ENCODE measurements at places on chromosomes 11 and 22.

GRCh38 chr22:37484480-37485394 is 1.4 kb downstream of the MFNG start:
- DNase-seq, result peak; percentile 67

DNA sequence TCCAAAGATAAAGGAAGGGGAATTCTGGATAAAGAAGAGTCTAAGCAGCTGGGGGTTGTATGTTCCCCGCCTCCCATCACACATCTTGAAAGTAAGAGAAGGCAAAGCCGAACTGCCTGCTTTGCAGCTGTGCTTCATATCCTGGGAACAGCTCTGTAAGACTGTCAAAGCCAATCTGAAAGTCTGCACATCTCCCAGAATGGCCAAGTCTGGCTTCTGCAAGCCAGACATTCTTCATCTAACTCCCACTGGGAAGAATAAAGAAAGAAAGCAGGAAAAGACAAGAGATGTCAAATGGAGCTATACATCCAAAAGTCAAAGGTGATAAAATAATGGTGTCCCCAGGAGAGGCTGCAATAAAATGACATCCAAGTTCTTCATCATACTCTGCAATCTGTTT is 15.4 kb downstream of the MORC2 start:
- no peak for DNase-seq

- DNase-seq, result no peak
These were observed 312.8 kb downstream of the OPCML start for GRCh38 chr11:133219543-133219942.

- DNase-seq, result no peak
These were observed 82.3 kb upstream of the EED start for GRCh38 chr11:86162239-86162638.

DNA sequence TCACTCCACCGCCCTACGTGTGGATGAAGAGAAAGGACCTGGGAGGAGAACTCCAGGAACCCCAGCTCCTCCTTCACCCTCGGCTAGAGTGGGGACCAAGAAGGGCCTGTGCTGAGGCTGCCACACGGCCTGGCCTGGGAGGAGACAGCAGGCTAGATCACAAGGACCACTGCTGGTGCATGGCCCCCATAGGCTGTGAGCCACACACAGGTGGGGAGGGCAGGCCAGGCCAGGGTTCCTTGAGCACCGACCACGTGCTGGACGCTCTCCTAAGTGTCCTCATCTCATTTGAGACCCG is 1392.4 kb downstream of the TBC1D22A start:
- no peak for DNase-seq

DNA sequence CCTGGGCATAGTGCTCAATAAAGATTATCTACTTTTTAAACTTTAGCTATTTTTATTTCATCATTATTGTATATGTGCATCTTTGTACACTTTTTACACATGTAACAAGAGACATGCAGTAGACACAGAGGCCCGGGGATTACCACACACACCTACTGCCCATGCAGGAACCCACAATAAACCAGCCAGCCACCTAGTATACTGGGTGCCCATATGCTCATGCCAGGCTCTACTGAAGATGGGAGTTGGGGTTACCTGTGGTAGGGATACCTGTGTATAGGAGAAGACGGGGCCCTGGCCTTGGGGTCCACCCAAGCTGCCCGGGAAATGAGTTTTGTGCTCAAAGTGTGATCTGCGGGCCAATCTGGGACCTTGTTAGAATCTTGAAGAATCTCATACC is 31.2 kb upstream of the P2RY2 start:
- no peak for DNase-seq

- no peak for DNase-seq
These were observed 3.3 kb upstream of the CARD10 start for GRCh38 chr22:37522482-37522881.

- no peak for DNase-seq
These were observed 167.0 kb upstream of the RASSF10 start for GRCh38 chr11:12841946-12842630.

GRCh38 chr11:57094181-57094935 is 87.4 kb upstream of the LRRC55 start:
- no peak for DNase-seq

DNA sequence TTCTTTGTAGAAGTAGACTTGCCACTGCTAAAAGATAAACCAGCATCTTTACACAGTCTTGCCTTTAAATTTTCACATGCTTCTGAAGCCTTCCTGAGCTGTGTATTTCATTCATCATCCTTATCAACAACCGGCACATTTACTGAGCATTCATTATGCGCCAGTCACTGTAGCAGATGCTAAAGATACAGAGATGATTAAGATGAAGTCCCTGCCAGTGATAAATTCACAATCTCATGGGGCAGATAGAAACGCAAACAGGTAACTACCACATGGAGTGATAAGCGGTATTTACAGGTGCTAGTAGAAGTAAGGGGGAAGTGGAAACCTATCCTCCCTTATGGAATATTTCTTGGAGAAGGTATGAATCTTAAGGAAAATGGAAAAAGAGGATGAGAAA is 67.2 kb downstream of the PRCP start:
- DNase-seq, result no peak

GRCh38 chr11:36019005-36019596 is 75.2 kb downstream of the LDLRAD3 start:
- no peak for DNase-seq

GRCh38 chr22:32353292-32353691 is 4.4 kb upstream of the RFPL3 start:
- DNase-seq, result no peak

- no peak for DNase-seq
These were observed 18.9 kb upstream of the C11orf96 start for GRCh38 chr11:43923406-43924111.

DNA sequence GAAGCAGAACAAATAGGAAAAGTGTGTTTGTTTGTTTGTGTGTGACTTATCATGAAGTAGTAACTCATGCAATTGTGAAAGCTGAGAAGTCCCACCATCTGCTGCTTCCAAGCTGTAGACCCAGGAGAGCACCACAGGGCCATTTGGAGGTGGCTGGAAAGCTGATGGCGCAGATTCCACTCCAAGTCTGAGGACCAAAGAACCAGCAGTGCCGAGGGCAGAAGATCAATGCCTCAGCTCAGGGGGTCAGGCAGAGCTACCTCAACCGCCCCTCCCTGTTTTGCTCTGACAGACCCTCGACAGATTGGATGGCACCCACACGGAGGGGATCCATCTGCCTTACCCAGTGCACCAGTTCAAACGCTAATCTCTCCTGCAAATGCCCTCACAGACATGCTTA is 896.2 kb downstream of the BRD1 start:
- DNase-seq, result no peak

- DNase-seq, result no peak
These were observed 11.7 kb upstream of the LTO1 start for GRCh38 chr11:69686856-69687255.

- DNase-seq, result no peak
These were observed 327.1 kb downstream of the FAM181B start for GRCh38 chr11:82406611-82407010.

DNA sequence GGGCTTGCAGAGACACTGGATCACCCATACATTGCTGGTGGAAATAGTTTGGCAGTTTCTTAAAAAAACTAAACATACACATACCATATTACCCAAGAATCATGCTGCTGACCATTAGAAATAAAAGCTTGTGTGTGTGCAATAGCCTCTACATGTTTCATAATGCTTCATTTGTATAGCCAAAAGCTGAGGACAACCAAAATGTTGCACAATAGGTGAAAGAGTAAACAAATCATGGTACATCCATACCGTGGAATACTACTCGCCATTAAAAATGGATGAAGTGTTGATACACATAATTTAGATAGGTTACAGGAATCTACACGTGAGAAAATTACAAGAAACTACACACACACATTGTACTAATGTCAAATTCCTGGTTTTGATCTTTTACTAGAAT is 6.5 kb downstream of the KBTBD3 start:
- no peak for DNase-seq

DNA sequence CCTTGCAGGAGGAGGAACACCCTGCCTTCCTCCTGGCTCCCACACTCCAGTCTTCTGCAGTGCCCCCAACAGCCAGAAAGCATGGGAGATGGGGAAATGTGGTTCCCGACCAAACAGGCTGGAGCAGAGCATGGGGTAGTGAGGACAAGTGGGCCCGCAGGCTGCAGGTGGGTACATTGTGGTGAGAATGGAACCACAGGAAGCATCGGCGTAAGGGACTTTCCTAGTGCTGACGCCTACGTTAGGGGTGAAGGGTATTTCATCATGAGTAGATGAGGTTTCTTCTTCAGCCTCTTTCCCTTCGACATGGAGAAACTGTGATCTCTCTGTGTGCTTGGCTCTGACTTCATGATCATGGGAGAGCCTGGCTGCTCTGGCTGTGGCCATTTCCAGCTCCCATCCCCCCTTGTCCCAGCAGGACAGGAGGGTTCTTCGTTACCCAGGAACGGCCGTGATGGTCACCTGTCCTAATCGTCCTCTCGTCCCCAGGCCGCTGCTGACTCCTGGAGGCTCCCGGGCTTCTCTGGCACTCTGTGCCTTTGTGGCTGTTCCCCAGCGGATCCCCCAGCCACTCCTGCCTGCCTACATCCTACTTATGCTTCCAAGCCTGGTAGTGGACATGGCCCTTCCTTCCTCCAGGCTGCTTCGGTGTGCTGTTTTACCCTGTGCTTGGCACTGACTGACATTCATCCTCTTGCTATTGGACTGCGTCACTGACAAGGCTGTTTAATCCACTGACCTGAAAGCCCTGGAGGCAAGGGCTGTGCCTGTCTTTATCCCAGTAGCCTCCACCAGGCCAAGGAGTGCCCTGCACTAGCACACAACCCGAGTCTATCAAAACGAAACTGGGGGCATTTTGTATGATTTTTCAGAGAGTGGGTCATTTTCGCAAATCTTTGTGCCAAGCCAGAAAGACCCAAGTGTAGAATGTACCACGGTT is 65.2 kb upstream of the CECR2 start:
- peak; percentile 7 for DNase-seq

GRCh38 chr11:41983475-41983874 is 524.0 kb upstream of the LRRC4C start:
- no peak for DNase-seq

DNA sequence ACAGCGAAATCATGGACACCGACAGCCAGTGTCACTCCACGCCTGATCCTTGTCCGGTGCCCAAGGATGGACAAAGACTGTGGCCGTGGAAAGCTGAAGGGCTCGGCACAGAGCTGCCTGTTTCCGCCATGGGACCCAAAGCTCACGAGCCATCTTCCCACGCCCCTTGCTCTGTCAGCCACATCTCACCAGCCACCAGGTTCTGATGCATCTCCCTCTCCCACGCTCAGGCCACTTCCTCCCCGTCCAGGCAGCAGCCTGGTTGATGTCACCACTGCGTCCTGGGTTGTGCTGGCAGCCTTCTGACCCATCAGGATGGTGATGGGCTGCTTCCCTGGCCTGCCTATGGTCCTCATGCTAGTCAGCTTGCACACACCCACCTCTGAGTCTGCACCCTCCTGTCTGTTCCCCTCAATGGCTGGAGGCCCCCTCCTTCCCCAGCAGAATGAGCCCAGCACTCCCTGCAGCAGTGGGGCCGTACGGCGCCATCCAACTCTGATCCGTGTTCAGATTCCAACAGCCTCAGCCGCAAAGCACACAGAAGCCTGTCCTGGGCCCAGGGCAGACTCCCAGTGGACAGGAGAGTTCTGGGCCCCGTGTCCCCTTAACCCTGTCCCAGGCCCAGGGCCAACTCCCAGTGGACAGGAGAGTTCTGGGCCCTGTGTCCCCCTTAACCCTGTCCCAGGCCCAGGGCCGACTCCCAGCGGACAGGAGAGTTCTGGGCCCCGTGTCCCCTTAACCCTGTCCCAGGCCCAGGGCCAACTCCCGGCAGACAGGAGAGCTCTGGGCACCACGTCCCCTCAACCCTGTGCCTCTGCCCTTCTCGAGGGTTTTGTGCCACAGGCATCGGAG is 259.5 kb downstream of the BRD1 start:
- DNase-seq, result no peak

DNA sequence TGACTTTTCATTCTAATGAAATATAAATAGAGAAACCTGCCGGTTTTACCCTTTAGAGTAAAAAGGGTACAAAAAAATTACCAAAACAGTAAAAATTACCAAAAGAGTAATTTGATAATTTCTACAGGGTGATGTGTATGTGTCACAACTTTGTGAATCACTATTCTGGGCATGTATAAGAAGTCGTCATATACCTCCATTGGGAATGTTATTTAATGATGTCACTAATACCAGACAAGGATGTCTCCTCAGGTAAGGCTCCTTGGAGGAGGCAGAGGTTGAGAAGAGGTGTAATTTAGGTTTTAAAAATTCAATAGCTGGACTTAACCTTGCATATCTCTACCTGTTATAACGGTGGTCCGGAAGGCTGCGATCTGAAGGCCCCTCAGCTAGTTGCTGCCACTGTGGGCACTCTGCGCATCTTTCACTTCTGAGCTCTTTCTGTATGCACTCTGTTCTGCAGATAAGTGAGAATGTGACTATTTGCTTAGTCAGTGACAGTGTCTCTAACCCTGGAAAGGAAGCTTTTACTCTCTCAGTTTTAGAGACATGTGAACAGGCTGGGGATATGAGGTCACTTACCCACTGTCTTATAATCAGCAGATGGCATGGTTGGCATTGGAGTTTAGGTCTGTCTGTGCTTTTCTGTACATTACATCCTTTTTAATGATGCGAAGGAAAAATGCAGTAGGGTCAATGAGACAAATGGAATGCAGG is 987 bp upstream of the NCR3LG1 start:
- DNase-seq, result no peak

DNA sequence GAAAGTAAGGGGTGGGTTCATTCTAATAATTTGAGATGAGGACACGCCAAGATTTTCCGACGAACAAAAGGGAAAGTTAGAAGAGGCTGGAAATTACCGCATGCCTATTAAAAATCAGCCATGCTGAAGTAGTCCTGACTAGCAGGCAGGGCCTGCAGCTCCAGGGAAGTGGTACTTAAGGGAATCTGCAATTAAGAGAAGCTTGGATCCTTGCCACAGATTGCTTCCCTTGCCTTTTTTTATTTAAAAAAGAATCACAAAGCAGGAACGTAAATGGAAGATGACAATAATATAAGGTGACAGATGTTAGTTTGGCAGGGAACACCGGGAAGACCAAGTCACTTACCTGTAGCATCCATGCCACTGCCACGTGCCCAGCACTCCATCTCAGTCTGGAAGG is 359.3 kb downstream of the CADM1 start:
- DNase-seq, result no peak

GRCh38 chr11:11565636-11566035 is 56.2 kb downstream of the GALNT18 start:
- DNase-seq, result no peak

DNA sequence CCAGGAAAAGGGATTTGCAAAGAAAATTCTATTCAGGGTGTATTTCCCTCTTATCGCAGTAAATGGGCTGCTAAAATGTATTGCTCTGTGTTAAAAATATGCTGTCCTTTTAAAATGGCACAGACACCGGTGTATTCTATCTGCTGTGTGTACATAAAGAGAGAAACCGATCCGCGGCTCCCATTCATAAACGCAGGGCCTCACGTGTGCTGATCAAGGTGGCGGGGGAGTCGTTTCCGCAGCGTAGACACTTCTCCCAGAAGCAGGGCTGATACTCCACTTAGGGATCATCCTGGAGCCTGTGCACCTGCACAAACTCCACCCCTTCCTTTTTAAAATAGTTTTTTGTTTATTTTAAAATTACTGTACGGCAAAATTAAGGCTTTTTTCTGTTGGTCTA is 26.1 kb upstream of the IGSF9B start:
- no peak for DNase-seq

Measured in activated T-helper 9 cell treated with anti-CD3 and anti-CD28 coated beads, Interleukin-2, amount 50 U/mL, for 16 hours (primary cell).